ENCODE measurements at places on chromosomes 5 and 9.
A peak's percentile ranks its signal among the peaks of the same experiment; 100 is the strongest.

DNA sequence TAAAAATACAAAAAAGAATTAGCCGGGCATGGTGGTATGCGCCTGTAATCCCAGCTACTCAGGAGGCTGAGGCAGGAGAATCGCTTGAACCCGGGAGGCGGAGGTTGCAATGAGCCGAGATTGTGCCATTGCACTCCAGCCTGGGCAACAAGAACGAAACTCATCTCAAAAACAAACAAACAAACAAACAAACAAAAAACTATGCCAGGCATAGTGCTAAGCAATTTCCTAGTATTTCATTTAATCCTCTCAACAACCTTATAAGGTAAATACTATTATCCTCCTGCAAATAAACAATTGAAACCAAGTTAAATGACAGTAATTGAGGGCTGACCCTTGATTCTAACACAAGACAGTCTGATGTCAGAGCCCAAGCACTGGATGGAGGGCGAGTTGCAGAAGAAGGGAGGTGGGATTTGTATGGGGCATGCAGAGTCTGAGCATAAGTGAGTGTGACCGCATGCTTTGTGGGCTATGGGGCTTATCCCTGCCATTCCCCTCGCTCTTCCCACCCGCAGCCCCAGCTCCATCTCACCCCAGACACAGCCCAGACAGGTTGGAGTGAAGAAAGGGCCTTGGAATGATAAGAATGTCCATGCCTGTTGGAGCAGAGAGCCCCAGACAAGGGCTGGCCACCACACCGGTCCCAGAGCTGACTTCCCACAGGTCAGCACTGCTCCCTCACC lies 24.3 kb upstream of the RPS14 start:
- no peak for DNase-seq

DNA sequence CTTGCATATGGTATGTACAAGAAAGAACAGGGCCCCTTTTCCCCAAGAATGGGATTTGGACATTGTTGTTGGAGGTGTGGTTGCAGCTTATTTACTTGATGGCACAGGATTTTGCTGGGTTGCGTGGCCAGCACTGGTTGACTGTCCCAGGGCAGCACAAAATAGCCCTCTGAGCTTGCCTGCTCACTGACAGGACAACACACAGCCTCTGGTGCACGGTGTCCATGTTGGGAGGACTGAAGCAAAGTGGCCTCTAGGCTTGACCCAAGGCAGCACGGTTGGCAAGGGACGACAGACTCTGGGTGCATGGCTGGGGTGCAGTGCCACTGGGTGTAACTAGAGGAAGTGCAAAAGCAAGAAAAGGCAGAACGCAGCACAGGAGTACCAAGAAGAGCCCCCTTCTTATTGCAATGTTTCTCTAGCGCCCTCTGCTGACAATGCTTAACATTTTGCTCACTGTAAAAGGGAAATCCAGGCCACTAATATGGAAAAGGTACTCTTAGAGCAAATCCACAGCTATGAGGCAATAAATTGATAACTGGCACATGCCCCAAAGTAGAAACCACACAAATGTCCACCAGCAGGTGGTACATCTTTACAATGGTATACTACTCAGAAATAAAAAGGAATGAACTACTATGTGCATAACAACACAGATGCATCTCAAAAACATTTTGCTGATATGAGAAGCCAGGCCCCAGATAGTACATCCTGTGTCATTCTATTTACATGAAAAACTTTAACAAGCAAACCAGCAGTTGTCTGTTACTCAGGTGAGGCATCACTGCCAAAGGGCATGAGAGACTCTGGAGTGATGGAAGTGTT lies 47.4 kb upstream of the BARX1 start:
- DNase-seq: no peak

- no peak for DNase-seq
Measured at GRCh38 chr5:75037106-75037505, 15.3 kb downstream of the GCNT4 start.

- DNase-seq: no peak
Measured at GRCh38 chr9:136002881-136003280, 41.7 kb upstream of the UBAC1 start.

GRCh38 chr9:34988218-34989002 lies 1.1 kb upstream of the DNAJB5 start:
- peak; percentile 63 for DNase-seq

DNA sequence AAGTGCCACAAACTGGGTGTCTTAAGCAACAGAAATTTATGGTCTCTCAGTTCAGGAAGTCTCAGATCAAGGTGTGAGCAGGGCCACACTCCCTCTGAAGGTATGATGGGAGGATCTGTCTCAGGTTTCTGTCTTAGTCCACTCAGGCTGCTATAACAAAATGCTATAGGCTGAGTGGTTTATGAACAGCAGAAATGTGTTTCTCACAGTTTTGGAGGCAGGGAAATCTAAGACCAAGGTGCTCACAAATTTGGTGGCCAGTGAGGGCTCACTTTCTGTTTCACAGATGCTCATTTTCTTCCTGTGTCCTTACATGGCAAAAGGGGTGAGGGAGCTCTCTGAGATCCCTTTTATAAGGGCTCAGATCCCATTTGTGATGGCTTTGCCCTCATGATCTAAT lies 281.4 kb downstream of the CWC27 start:
- DNase-seq: no peak

DNA sequence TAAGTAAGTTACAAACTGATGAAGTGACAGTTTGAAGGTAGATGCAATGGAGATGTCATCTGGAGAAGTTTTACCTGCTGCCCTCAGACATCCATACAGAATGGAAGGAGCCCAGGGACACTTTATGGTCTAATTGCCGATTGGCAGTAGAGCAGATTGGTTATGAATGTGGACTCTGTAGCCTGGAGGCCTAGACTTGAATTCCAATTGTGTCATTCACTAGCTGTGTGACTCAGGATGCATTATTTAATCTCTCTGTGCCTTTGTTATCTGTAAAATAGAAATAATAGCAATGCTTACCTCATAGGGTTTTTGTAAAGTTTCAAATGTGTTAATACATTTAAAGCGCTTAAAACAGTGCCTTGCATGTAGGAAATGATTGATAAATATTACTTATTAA lies 5.2 kb upstream of the TCERG1 start:
- DNase-seq: no peak

- no peak for DNase-seq
Measured at GRCh38 chr9:84371737-84372136, 31.2 kb upstream of the SLC28A3 start.

DNA sequence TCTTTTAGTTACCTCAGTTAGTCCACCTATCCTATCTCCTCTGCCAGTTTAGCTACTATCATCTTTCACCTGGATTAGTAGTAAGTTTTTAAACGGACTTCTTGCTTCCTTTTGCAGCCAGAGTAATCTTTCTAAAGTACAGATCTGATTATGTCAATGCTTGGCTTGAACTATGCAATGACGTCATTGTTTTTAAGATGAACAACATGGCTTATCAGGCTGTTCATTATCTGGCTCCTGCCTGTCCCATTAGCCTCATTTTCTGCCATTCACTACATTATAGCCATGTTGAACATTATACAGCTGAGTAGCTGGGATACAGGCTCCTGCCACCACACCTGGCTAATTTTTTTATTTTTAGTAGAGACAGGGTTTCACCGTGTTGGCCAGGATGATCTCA lies 98.7 kb downstream of the RANBP17 start:
- no peak for DNase-seq

DNA sequence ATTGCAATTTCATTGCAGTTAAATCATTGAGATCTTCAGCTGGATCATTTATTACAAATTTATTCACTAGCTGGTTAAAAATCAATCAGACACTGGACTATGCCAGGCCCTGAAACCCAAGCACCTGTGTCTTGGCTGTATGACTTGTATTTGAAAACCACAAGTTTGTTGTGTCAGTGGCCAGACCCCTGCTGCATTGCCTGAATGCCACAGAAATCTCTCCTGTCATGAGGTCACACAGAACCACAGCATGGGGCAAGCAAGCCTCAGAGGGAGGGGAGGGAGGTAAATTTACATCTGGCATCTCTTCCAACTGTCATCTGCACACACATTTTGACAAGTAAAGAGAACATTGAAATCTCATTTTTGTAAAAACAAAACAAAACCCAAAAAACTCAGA lies 90.0 kb downstream of the ARRDC3 start:
- DNase-seq: no peak

DNA sequence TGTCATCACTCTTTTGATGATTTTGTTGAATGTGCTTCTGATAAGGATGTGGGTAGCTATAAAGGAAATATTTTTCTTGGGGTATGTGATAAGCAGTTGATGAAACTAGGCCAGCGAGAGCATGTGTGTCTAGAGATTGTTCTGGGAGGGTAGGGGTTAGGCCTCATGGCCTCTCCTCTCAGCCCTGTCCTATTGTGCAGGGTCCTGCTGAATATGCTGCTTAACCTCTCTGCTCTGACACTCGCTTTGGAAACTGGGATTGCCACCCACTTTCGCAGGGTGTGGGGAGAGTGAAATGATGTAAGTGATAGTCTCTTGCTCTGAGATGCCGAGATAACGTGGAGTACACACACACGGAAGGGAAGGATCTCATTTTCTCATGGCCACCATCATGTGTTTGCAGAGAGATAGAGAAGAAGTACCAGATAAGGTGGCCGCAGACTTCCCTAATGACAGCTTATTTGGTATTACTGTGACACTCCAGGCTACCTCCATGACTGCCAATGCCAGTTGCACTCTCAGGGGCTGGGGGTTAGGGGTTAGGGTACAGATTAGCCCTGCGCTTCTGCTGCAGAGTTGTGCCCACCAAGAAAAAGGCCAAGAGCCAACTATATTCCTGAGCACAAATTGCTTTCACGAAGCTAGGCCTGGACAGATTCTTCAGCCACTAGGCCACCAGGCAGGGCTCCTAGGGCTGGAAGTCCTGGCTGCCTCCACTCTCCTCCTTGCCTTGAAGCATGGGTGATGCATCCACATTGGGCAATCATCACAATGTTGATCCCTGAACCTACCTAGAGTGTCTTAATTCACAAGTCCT lies 25.2 kb upstream of the TNFAIP8 start:
- DNase-seq: no peak

DNA sequence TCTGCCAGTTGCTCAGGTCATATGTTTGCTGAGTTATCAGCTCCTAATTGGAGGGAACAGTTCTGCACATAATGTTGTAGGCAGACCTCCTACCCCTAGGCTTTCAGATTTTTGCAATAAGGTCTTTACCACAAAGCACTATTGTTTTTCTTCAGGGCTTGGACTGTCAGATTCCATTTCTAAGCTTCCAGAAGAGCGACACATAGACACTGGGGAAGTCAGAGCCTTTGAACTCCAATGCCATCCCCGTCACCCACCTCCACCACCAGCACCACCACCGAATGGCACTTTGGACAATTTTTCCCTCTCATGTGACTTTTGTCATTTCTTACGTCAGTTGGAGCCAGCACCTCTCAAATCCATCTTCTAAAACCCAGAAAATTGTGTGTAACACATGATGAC lies 28.3 kb upstream of the SPRY4 start:
- DNase-seq: no peak

- DNase-seq: no peak
Measured at GRCh38 chr9:110908894-110909293, 129.4 kb downstream of the LPAR1 start.

GRCh38 chr5:96875791-96876291 lies 459 bp upstream of the ERAP2 start:
- DNase-seq: no peak

DNA sequence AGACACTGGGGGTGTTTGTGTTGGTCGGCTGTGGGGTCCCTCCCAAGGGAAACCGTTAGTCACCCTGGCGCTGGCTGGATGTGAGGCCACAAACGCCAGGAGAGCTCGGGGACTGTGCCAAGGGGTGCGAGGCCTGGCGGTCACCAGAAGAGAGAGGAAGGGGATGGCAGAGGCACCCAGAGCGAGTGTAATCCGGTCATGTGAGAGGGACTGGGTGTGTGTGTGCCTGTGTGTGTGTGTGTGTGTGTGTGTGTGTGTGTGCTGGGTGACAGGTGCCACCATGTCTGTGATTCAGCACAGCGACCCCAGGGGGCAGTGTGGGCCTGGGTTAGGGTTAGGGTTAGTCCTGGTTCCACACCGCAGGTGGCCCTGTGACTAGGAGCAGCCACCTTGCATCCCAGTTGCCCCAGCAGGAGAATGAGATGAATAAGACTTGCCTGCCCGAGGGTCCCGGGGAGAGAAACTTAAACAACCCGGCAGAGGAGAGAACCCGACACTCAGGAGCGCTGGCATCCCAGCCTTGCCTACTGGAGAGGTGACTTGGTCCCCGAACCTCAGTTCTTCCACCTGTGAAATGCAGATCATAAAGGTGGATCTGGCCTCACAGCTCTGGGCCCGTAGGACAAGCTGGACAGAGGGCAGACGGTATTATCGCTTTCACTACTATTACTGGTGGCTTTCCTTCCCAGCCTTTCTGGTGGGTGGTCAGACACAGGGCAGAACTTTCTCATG lies 1.4 kb upstream of the ADAMTSL2 start:
- peak; percentile 55 for DNase-seq

- DNase-seq: no peak
Measured at GRCh38 chr5:65832603-65833228, 93.7 kb upstream of the ERBIN start.

DNA sequence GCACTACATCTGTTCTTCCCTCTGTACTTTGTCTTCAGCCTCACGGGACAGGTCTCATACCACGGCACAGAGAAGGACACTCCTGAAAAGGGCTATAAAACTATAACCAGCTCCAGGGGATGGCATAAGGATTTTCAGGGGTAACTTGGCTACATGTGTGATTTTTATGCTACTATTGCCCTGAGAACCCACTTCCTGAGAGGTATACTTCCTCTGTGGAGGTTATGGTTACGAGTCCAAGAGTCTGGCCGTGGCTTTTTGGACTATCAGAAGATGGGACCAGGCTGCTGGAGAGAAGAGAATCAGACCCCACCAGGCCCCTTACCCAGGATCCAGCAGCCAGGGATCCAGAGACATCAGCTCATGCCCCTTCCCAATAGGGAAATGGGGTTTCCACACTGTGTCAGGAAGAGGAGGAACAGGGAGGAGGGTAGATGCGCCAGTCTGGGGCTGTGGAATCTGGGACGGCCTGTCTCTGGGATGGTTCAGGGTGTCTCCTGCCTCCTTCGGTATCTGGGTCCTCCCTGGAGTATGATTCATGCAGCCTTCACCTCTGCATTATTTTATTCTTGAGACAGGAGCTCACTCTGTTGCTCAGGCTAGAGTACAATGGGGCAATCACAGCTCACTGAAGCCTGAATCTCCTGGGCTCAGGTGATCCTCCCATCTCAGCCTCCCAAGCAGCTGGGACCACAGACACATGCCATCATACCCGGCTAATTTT lies 29.7 kb downstream of the WHRN start:
- DNase-seq: no peak

DNA sequence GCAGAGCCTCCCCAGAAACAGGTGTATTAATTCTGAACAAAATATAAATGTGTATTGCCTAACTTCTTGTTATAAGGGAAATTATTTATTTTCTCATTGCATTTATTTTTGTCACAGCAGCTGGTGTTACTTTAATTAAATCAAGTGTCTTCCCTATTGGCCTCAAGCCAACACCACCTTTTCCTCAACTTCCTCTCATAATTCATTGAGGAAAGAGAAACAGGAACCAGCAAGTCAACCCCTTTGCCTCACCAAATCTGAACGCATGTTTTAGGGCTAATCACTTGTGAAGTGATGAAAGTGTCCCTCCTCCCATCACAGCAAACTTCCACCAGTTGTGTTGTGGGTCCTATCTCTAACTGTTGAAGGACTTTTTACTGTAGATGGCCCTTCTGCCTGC lies 73.1 kb downstream of the DIRAS2 start:
- DNase-seq: no peak
